Retinal pigment epithelial cell (primary cell): ENCODE measurements at places on chromosomes 7 and 10.

DNA sequence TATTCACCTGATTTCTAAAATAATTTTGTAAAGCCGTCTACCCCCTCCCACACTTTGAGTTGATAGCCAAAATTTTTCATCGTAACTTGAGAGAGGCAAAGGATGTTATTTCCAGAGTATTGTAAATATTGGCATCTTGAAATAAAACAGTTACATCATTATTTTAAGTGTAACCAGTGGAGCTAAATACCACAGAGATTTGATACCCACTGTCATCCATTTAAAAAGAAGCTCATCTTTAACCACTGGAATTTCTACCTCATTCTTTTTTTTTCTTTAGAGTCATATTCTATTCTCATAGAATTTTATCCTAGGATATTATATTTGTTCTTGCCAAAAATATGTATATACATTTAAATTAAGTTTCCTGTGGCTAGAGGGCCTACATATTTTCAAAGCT lies 48.6 kb downstream of the CAMK1D start:
- DNase-seq: no peak

- peak; percentile 60 for DNase-seq
These were observed 38.0 kb downstream of the INPP5A start for GRCh38 chr10:132575320-132576201.

DNA sequence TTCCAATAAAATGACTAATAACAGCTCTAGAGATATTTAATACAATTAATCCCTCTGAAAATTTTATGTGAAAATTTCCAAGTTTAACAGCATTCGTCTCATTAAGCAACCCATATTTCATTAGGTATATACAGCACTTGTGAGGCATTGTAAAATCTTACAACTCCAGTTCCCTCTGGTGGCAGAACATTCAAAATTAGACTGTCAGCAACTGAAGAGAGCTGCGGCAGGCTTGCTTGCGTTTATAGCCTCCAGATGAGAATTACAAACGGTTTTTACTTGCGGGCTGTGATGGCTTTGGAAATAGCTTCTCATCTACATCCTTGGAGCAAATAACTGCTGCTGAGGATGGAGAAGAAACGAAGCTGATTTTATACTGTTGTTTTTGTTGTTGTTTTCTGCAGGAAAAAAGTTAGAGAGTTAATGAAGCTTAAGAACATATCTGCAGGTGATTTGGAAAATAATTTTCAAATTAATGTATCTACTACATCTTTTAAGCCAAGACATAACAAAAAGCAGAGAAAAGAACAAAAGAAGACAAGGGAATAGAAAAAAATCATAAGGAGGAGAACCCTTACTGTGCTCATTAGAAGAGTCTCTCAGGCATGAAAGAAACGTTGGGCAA lies 171.3 kb downstream of the MAGI2 start:
- peak; percentile 66 for DNase-seq

DNA sequence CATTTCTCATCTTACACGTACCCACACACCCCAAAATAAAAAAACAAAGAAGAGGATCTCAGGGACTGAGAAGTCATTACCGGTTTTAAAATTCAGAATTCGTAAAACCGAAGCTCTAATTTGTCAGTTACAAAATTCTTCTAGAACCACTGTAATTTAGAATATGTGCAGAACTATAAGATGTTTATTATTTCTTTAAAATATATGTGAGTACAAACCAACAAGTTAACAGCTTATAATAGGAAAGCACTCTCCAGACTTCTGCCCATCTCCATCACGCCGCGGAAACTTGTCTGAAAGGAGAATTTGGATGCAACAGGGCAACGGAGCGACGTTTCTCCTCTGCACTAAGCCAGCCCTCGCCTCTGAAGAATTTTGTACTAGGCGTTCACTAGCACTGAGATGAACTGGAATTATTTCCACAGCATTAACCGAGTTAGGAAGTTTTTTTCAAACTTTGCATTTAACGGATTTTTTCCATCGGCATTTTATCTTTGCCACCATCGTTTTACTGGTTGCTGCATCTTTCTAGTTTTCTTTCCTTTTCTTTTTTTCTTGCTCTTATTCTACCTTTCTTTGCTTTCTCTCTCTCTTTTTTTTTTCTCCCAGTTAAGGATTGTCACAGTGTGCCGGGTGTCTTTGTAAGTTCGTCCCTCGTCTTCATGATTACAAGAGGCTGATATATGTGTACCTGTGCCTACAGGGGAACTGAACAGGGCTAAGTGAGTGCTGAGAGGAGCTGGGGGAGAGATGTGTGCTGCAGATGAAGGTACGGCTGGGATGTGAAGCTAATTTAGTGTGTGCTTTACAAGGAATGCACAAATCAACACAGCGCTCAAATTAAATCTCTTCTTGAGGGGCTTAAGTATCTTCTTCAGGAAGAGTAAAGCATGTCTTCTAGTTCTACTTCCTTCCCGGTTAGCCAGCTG lies 295.9 kb upstream of the NFE2L3 start:
- no peak for DNase-seq

DNA sequence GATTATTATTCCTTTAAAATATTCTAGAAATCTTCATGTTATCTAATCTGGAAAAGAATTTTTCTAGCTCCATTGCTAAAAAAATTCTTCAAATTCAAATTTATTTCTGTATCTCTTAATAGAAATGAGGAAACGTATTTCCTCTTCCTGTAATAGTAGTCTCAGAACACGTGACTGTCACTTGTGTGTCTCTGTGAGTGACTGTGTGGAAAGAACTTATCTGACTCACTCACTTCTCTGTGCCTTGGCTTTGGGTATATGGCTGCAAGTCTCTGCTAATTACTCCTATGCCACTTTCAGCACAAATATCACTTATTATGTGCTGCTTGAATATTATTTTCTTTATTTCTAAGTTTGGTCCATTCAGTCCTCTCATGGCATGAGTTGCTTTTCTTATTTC lies 132.7 kb downstream of the CNTNAP2 start:
- DNase-seq: no peak

GRCh38 chr10:78248651-78249464 lies 215.2 kb downstream of the RPS24 start:
- DNase-seq: no peak

DNA sequence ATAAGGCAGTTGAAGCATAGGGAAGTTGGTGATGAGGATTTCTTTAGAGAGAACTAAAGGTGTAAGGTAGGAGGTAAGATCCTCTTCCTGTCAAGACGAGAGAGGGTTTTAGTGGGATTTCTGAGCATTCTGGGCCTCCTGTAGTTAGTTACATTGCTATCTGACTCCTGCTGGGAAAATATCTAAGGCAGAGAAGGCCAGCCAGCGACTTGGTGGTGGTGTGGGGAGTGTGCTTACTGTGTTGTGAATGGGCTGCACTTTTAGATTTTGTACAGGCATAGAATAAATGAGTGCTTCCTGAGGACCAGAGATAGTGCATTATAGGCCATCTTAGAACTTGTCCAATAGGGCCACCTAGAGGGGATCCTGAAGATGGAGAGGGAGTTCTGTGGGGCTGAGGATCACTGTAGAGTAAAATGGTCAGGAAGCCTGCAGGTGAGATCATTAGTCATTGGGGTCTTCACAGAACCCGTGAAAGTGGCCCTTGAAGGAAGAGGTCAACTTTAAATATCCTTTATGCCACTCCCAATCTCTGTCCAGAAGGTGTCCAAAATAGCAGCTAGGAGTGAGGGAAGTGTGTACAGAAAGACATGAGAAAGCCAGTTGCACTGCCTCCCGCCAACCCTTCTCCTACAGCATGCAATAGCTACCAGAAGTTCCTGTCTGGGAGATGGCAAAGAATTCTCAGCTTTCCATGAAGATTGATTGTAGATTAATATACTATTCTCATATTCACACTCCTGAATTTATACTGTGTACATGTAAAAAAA lies 266.6 kb downstream of the POLR1F start:
- DNase-seq: peak; percentile 11
